ENCODE measurements at places on chromosomes 4 and X.

GRCh38 chr4:139900964-139901376, 235.4 kb downstream of the MGST2 start:
- no peak overlapping the region for H3K4me3 ChIP-seq
- DNase-seq = no peak
- H3K27ac ChIP-seq = no peak overlapping the region
- peaks cover 3% of the 10 kb centered on the region for H3K4me1 ChIP-seq
- H3K27me3 ChIP-seq = peaks cover 4% of the 10 kb centered on the region

DNA sequence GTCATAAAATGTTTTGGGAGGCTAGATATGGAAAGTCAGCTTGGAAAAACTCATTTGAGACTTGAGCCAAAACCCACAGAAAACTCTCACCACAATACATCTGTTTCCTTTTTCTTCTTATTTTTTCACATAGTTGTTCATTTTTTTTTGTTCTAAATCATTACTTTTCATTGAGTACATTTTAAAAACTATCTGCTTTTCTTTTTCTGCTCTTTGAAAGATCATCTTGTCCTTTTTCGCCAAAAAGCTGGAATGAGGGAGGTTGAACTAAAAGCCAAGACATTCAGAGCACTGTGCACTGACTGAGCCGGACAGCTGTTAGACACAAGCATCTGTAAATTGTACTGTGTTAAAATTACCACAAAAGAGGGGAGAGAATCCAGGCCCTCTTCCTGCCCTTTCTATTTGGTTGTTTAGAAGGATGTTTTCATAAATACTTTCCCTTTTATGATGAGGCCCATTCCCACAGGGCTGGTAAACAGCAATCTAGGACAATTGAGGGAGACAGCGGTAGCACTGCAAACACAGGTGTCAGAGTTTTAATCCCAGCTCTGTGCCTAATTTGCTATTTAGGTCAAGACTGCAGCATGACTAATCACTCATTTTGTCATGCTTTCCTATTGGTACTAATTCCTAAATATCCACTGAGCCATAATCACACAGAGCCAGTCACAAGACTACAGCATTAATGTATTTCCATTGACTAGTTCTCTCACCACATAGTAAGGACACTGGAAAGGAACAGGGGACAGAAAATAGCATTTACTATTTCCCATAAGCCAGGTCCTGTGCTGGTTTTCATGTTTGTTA, 7.3 kb upstream of the RNF150 start:
- H3K27me3 ChIP-seq = peaks cover 20% of the 10 kb centered on the region
- no peak overlapping the region for H3K4me3 ChIP-seq
- H3K4me1 ChIP-seq = no peaks in the 10 kb centered on the region
- DNase-seq = no peak

DNA sequence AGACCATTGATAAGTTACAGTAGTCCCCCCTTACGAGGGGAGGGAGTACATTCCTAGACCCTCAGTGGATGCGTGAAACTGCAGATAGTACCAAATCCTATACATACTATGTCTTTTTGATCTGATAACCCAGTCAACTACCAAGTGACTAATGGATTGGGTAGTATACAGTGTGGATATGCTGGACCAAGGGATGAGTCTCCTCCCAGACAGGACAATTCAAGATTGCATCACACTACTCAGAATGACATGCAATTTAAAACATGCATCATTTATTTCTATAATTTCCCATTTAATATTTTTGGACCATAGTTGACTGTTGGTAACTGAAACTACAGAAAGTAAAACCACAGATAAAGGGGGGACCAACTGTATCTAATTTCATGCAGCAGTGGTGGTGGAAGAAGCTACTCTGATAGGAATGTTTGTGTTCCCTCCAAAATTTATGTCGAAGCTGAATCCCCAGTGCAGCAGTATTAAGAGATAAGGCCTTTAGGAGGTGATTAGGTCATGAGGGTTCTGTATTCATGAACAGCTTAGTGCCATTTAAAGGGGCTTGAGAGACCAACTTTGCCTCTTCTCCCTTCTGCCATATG, 11.9 kb downstream of the HADH start:
- H3K27ac ChIP-seq = no peak overlapping the region
- peaks cover 19% of the 10 kb centered on the region for H3K4me1 ChIP-seq
- H3K36me3 ChIP-seq = peaks cover 2% of the 10 kb centered on the region
- DNase-seq = no peak

DNA sequence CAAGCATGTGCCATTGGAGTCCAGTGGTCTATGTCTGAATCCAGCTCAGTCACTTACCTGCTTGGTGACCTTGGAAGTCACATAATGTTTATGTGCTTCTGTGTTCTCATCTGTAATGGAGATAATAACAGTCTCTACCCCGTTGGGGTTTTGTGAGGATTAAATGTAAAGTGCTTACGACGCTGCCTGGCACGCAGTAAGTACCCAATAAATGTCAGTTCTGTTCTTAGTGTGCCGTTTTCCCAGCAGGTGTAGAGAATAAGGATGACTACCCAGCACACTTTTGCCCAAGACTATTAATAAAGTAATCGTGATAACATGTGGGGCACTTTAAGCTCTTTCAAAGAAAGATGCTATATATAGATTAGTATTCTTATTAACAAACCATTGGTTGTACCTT, 56.7 kb downstream of the MTM1 start:
- no peak overlapping the region for H3K27ac ChIP-seq
- no peak overlapping the region for H3K4me3 ChIP-seq
- no peaks in the 10 kb centered on the region for H3K27me3 ChIP-seq
- no peak for DNase-seq

All from effector memory CD8-positive, alpha-beta T cell (primary cell).